ENCODE measurements at places on chromosomes 1 and 21.

DNA sequence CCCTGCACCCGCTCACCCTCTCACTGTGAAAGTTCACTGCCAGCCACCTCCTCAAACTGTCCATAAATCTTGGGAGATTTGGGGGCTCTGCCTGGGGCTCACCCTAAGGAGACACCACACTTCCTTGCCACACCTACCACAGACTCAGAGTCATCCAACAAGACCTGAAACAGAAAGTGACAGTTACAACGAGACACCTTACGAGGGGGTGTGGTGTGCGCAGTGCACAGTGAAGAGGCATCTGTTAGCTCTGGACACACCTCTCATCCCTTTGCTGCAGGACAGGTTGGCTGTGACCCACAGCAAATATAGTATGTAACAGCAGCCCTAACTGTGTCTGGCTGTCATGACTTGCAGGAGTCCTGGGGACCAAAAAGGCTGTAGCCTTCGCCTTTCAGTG is 190.2 kb downstream of the NR5A2 start:
- DNase-seq: no peak

DNA sequence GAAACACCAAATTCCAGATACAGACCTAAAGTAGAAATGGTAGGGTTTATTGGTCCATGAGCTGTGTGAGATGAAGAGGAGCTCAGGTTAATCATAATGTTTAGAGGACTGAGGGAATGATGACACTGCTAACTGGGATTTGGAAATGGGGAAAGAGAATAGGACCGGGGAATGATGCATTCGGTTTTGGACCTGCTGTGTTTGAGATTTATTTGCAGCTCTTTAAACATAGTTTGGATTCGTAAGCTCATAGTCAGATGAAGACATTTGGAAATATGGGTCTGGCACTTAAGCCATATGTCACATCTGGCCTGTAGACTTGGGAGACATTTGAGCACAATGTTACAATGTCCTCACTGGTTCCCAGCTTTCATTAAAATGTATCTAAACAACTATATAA is 127.9 kb upstream of the DUSP10 start:
- DNase-seq: no peak

DNA sequence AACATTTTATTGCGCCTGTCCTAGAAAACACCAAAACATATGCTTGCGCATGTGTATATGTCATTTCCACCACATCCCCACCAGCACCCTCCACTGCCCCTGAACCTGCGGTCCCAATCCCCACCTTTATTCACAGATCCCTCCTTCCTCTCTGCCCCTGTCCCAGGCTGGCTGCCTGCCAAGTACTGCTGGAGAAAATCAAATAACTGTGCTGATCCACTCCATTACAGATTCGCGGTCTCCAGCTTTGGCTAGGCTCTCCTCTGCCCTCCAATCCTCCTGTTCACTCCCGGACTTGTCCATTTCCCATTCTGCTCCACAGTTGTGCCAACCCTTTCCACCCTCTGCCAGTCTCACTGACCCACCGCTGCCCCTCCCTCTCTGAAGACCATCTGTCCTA is 59.3 kb upstream of the GJB5 start:
- no peak for DNase-seq

DNA sequence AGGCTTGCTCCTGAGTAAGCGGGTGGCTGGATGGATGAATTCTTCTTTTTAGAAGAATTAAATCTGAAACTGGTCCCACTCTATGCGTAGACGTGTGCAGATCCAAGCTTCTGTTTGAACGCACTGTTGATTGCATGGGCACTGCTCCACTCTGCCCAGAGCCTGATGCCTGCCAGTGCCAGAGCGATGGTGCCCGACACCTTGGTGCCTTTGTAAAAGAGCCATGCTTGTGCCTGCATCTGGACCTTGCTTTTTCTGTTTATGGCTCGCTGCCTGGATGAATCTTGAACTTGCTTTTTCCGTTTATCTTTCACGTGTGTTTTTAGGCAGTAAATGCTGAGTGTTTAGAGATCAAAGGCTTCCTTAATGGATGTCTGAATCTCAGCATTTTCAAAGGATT is 15.0 kb upstream of the PWP2 start:
- DNase-seq: no peak

GRCh38 chr1:103457886-103458455 is 67.5 kb upstream of the RNPC3 start:
- DNase-seq: no peak

DNA sequence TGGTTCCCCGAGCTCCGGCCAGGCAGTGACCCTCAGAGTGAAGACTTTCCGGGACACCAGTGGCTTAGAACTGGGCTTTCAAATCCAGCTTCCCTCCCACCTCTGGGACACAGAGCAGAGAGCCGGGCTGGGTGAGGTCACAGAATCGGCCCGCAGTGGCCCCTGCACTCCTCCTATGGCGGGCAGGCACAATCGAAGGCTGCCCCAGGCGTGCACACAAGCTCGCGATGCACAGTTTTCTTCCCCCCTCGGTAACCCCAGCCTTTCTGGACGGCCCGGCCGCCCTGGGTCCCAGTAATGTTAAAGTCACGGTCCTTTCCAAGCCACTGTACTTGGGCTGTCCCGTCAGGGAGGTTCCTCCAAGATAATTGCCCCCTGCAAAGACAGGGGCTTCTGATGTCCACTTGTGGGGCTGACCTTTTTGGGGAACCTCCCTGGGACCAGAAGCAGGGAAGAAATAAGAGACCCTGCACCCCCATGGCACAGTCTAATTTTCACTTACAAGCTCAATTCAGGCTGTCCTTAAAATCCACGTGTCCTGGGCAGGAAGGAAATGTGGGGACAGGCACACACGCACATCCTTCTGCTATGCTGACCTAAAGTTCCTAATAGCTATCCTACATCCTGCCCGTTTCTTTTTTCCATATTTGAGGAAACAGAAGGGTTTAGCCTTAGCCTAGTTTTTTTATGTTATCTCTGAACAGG is 13.7 kb downstream of the TFF3 start:
- DNase-seq: no peak

DNA sequence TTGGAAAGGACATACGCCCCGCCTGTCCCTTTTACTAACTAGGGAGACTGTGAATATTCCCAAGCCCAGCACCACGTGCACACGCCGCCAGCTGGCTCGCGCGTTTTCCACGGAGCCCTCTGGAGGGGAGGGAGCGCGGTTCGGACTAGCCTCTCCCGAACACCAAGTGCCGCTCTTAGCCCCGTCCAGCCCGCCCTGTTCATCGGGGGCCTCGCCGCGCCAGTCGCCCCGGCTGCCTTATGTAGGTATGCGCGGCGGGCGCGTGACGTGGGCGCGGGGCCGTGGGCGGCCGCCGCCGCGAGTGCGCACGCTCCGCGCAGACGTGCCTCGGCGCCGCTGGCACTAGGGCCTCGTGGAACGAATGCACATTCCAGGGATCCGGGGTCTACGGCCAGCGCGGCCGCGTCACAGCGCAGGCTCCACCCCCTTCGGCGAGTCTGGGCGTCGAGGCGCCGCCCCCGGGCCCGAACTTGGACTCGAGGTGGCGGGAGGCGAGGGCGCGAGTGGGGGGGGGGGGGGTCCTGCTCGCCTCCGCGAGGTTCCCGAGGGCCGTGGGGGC is 767 bp upstream of the IRF2BP2 start:
- no peak for DNase-seq

DNA sequence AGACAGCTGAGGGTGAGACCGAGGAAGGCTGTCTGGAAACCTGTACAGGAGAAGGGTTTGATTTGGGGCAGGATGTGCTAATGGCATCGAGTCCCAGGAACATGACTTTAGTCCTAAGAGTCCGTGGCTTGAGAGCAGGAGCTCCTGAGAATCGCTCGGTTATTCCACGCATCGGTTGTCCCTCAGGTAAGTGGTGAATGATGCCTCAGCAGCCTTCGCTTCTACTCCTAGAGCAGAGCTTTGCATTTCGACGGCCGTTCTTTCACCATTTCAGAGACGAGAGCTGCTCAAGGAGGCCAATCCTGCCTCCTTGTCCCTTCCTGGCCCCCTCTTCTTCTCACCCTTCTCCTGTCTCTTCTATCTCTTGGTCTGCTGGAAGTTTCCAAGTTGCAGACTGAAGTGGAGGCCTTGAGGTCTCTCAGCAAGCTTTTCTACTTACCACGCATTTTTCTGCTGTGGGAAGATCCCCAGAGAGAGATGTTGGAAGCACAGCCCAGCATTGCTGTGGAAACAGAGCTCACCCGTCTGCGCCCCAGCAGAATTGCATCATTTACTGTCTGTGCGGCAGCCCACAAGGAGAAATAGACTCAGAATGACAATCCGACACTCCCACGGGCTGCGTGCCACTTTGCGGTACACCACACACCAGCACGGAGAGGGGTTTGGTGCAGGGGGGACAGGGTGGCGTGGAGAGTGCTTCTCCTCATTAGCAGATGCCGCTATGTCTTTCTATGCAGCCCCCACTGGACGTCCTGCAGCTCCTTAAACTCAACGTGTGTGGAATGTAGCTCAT is 270.7 kb upstream of the C1orf174 start:
- DNase-seq: no peak

- no peak for DNase-seq
Measured at GRCh38 chr1:181919542-181919941, 142.0 kb downstream of the ZNF648 start.

DNA sequence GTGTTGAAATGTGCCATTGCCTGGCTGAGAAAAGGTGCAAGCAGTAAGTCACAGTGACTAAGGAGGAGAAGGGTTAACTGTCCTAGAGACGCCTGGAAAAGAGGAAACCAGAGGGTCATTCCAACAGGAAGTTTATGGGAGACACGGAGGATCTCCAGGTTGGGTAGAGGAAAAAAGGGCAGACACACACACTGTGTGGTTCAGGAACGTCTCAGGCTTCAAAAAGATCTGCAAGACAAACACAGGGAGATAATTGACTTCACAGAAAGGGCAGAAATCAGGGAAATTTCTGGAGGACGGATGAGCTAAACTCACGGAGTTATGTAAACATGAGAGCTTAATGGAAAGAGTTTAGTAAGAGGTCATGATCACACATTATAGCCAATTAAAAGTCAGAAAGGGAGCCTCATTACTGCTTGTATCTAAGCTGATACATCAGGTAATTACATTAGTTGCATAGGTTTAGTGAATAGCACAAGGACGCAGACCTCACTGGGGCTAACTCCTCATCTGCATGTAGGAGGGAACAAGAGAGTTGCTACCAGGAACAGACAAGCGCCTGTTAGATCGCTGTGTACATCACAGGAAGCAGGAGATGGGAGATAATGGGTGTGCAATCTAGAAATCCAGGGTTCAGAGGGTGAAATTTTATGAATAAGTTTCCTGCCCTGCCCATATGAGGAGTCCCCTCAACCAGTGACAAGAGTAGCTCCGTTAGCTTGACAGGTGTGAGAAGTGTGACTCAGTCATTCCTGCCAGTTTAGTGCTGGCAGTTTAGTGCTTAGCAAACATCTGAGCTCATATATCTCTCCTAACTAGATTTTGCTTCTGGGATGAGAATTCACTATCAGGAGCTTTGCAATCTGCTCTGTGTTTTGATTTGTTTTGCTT is 96.6 kb upstream of the TNR start:
- no peak for DNase-seq

- no peak for DNase-seq
Measured at GRCh38 chr21:37398697-37399096, 32.1 kb downstream of the DYRK1A start.

GRCh38 chr1:212655668-212656440 is 43.8 kb downstream of the BATF3 start:
- no peak for DNase-seq

DNA sequence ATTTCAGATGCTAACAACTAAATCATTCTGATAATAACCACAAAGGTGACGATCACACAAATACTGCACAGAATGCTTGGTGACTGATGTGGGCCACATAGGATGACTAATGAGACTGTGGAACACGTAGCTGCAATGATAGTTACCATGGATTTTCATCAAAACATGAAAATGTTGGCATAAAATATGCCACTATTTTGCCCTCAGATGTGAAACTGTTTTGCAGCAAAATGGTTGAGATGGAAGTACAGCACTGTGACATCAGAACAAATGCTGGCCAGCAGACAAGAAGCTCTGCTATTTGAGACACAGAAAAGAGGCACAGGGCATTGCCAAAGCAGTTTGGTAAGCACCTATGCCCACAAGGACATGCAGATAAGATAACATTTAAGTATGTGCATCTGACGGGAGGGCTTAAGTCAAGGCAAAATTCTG is 83.8 kb downstream of the NIBAN1 start:
- no peak for DNase-seq

GRCh38 chr1:42379794-42380585 is 602 bp upstream of the RIMKLA start:
- DNase-seq: no peak

DNA sequence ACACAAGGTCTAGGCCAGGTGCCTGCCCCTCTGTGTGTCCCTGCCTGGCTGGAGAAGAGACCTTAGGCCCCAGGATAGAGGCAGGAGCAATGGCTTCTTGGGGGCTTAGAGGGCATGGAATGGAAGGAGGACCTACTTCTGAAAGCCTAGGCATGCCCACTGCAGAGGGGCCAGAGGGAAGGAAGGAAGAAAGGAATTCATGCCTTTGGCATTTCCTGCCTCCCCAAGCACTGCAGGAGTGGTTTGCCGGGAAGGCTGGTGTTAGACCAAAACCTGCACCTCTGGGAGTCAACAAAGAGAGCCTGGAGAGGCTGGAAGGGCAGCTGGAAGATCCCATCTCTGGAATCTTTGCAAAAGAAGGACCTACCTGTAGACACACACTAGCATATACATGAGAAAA is 50.7 kb upstream of the KCNE2 start:
- DNase-seq: no peak

- DNase-seq: no peak
Measured at GRCh38 chr1:234907940-234908405, 220.7 kb downstream of the TOMM20 start.

DNA sequence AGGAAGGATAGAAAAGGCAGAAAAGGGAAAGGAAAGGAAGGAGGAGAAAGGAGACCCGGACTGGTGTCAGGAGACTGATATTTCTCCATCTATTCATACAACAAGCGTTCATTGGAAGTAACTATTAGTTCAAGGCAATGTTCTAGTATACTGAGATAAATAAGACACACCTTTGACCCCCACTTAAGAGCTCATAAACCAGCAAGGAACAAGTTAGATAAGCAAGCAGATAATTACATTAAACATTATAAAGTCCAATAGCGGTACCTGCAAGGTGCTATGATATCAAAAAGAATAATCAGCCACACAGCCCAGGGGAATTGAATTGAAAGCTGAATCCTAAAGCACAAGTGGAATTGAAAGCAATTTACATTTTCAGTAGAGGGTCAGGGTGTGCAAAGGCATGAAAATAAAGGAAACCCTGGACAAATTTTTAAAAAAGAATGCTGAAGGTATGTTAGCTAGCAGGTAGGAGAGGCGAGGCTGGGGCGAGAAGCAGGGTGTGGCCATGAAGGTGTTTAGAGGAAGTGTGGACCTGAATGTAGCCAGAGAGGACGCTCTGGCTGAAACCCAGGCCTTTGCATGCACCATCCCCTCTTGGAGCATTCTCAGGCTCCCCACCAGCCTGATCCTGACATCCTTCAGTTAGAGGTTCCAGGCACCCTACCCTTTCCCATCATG is 200.0 kb downstream of the SETD4 start:
- no peak for DNase-seq

DNA sequence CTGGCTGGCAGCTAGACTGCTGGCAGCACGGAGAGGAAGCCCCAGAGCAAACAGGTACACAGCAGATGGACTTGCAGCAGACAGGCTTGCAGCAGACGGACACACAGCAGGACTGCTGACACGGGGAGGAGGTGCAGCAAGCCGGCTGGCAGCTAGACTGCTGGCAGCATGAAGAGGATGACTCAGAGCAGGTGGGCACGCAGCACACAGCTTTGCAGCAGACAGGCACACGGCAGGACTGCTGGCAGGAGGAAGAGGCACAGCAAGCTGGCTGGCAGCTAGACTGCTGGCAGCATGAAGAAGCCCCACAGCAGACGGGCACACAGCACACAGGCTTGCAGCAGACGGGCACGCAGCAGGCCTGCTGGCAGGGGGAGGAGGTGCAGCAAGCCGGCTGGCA is 498 bp downstream of the KRTAP10-2 start:
- no peak for DNase-seq

GRCh38 chr1:95084317-95085176 is 11.8 kb upstream of the ALG14 start:
- DNase-seq: no peak
